ENCODE measurements at places on chromosomes 2 and 18.

DNA sequence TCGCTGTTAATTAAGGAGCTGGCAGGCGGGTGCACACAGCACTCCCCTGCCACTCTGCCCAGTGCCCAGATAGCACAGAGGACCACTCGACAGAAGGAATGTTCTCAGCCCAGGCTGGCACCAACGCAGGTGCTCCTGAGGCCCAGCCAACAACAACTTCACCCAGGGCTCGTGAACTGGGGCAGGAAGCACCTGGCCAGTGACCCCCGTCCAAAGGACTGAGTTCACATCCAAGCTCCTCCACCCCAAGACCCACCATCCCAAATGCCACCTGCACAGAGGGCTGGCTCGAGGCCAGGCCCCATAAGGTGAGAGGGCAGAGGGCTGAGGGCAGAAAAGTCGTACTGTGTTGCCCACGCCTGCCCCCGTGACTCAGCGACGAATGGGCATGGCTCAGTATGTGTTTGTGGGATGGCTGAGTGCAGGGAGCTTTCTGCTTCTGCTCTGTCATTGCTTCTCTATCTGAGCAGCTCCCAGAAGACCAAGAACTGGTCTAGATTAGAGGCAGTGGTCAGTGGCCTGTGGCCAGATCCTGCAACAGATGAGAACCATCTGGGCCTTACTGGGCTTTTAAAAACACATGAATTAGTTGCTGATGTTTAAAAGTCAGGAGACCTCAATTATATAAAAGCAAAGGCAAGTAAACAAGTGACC lies 68.4 kb downstream of the POLR1A start:
- peak; percentile 30 for DNase-seq

DNA sequence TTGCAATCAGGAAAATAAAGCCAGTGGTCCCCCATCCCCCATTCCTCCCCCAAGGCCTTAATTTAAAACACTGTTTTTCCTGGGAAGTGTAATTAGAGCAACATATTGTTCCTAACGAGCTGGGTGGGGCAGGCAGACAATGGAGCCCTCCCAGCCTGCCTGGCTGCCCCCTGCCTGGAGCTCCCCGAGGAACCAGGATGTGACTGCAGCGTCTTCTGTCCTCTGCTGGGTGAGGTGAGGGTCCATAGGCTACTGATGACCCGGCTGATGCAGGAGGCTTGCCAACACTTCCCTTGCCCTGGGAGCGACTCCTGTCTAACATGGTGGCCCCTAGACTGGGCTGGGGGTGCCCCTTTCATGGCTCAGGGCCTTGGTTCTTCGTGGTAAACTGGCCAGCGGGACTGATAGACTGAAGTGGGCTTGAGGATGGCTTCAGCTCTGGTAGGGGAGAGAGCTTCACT lies 152.4 kb downstream of the DYSF start:
- DNase-seq = no peak

DNA sequence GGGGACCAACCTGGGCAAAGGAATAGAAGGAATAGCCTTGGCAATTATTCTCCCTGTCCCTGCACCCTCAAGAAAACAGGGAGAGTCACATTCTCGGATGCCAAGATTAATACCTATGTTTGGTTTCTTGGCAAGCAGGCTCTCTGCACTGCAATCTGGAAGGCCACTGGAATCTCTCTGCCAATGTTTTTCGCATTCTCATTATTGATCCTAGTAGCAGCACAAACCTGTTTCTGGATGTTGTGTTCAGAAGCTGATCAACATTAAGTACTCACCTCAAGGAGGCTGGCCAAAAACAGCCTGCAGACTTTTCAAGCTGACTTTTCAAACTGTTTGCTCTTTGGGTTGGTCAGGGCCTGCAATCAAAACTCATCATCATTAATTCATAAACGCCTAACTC lies 62.2 kb downstream of the CLHC1 start:
- no peak for DNase-seq

DNA sequence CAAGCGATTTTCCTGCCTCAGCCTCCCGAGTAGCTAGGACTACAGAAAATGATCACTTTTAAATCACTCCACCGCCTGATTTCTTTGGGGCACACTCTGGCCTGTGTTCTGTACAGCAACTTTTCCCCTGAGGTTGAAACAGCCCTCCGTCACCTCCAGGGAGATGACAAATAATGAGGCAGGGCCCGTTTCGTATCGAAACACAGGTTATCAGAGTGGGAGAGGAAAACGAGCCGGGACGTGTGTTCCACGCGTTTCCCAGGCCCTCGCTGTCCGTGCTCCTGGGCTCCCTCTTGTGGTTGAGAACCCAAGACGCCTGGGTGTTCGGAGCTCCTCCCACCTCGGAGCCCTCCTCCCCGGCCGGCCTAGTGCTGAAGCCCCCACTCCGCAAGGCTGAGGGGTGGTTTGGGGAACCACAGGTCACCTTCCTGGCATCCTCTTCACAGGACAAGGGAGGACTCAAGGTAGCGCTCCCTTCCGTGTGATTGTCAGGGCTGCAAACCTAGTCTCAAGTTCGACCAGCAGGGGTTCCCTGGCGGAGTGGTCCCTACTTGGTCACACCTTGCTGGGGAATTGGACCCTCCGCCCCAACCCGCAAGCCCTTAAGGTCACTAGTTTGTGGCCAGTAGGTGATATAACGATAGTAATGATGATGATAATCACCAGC lies 12.8 kb downstream of the ATP6V1B1 start:
- peak; percentile 53 for DNase-seq

DNA sequence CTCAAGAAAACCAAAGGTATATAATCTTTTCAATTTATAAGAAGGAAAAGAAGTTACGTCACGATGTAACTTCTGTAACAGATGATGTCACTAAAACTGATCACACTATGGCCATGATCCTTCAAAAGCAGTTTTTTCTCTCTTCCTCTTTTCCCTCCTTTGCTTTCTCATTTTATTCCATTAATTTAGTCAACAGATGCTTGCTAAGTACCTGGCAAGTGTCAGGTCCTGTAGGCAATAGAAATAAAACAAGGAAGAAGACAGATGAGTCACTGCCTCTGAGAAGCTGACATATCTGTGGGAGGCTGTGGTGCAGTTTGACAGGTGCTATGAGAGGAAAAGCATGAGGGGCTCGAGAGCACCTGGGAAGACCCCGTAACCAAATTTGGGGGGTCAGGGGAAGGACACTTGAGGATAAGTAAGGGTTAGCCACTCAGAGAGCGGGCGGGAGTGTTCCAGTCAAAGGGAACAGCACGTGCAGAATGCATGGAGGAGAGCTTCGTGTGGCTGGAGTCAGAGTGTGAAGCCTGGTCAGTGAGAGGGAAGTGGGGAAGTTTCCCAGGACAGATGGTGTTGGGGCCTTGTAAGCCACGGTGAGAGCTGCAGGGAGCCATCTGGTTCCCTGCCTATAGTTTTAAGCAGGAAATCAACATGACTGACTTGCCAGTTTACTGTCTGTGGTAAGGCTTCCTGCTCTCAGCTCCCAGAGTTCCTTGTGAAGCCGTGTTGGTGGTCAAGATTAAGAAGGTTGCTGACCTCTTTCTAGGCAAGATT lies 198.8 kb upstream of the FOSL2 start:
- DNase-seq = no peak

GRCh38 chr2:190707726-190708125 lies 58.8 kb downstream of the NAB1 start:
- DNase-seq = no peak

DNA sequence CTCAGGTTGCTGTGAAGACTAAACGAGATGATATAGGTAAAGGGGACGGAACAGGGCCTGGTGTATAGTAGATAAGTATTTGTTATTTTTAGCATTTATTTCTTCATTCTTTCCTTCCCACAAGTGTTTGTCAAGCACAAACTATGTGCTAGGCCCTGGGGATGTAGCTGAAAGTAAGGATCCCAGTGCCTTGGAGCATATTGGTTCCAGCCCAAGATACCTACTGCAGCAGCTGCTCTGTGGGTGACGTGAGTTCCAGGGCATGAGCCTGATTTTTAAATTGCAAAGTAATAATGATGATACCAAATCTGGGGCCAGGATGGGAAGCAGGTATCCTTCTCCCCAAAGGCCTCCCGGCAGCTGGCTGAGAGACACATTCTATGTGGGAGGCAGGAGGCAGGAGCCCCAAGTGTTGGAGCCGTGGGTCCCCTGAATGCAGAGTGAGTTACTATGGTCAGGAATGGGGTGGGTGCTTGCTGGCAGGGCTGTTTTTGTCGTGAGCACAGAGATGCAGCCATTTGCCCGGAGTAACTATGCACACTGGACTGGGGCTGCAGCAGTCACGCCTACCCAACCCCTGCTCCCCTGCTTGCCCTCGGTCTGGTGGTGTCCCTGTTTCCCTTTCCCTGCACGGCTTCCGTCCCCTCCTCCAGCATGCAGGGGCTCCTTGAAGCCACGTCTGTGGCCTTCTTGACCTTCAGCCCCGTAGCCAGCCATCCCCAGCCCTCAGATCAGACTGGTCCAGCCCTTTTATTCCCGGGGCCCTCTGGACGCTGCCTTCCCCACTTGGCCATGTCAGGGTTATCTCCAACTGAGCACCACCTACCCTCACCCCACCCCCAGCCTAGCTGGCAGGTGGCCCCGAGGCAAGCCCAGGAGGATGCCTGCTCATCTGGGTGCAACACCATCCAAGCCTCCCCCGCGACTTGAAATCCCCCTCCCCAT lies 52.4 kb downstream of the INHBB start:
- DNase-seq = no peak

- DNase-seq = no peak
These were observed 11.8 kb downstream of the CELF4 start for GRCh38 chr18:37553633-37554398.

DNA sequence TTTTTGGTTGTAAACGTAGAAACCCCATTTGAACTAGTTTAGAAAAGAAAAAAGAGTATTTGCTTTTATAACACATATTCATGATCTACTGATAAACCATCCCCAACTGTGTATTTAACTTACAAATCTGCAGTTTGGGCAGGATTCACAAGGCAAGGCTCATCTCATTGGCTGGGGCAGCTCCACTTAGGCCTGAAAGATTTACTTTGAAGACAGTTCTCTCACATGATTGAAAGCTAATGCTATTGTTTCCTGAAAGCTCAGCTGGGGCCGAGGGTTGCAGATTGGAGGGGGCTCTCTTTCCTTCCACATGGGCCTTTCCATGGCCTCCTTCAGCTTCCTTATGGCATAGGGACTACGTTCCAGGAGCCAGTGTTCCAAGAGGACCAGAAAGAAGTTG lies 47.4 kb downstream of the ARHGAP15 start:
- no peak for DNase-seq

- DNase-seq = no peak
These were observed 33.3 kb downstream of the NDUFS1 start for GRCh38 chr2:206125901-206126300.

- no peak for DNase-seq
These were observed 210.8 kb downstream of the DYSF start for GRCh38 chr2:71664161-71664560.

GRCh38 chr2:194182888-194183287 lies 1474.1 kb upstream of the SLC39A10 start:
- DNase-seq = no peak

GRCh38 chr2:61433606-61434005 lies 37.3 kb downstream of the USP34 start:
- DNase-seq = no peak

DNA sequence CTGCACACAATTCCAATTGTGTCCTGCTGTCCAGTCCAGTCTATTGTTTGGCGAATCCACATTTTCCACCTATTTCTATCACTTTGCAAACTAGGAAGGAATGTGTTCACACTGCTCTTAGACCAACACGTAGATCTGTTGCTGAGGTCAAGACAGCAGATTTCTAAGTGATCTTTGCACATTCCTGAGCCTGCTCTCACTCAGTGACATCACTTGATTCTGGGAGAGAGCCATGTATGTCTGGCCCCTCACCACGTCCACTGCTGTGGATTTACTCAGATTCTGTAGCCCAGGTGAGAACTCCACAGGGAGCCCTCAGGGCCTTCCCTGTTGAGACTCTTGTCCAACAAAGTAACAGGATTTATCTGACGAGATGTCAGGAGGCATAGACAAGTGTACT lies 317.2 kb downstream of the TSN start:
- no peak for DNase-seq

DNA sequence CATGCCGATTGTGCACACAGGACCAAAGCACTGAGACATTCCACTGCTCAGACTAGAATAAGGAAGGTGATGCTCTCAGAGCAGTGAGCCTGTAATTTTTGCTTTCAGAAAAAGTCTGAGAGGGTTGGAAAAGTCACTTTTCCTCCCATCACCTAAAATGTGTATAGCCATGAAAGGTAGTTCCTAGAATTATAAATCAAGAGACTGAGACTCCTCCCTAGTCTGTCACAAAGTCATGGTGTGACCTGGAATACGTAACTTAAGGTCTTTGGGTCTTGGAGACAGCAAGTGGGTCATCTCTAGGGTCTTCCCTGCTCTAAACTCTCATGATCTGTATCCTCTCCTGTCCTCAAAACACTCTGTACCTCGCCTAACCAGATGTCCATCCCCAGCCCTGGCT lies 16.9 kb downstream of the ZNF521 start:
- DNase-seq = no peak

GRCh38 chr18:3304832-3305231 lies 42.9 kb downstream of the MYL12B start:
- DNase-seq = no peak

GRCh38 chr18:76952747-76953146 lies 130.4 kb downstream of the ZNF236 start:
- DNase-seq = no peak

- no peak for DNase-seq
These were observed 56.3 kb upstream of the ACVR1C start for GRCh38 chr2:157684940-157685466.

DNA sequence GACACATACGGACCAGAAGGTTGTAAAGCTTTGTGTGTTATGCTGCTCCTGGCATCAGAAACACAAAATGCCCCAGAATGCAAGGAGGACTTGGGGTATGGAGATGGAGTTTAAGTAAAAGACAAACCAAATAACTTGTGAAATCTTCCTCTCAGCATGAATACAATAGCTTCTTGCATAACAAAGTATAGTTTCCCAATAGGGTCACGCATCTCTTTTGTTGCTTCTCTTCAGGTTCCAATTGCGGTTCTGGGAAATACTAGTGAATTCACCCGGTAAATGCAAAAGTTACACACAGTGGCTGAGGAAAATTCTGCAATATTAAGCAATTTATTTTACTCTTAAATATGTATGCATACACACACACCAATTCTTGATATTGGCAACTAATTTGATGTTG lies 339.2 kb upstream of the EPHA4 start:
- DNase-seq = no peak

DNA sequence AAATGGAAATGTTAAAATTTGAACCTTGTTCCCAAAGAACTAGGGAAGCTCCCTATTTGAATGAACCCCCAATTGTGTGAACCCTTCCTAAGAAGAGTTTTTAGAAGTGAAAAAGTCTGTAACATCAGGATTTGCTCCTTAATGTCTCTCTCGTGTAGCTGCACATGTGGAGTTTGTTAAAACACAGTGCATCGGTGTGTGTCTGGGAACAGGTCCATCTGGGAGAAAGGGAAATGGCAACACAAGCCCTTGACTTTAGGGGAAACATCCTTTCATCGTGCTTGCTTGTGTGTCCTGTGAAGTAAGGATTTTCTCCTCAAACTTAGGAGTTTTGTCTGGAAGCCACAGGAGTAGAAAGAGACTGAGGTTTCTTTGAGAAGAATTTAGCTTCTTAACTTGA lies 203.9 kb downstream of the PRKCE start:
- DNase-seq = no peak

GRCh38 chr18:8623549-8624106 lies 14.4 kb downstream of the RAB12 start:
- no peak for DNase-seq

GRCh38 chr18:543447-544078 lies 36.6 kb upstream of the CETN1 start:
- no peak for DNase-seq
